ENCODE measurements at places on chromosomes 3 and 15.
A peak's percentile ranks its signal among the peaks of the same experiment; 100 is the strongest.

DNA sequence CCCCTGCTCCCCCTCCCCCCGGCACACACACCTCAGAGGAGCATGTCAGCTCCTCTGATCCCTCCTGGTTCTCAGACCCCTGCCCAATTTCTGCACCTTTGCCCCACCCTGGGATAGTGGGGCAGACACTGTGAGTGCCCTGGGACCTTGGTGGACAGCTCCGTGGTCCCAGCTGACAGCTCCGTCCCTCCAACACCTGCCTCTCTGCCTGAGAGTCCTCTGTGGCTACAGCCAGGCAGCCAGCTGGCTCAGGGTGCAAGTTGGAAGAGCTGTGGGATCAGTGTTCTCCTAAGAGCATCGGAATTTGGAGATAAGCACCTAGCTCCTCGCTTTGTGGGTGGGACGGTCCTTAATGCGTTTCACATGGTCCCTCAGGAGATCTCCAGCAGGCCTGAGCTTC is 43.7 kb upstream of the PGPEP1L start:
- DNase-seq: no peak

DNA sequence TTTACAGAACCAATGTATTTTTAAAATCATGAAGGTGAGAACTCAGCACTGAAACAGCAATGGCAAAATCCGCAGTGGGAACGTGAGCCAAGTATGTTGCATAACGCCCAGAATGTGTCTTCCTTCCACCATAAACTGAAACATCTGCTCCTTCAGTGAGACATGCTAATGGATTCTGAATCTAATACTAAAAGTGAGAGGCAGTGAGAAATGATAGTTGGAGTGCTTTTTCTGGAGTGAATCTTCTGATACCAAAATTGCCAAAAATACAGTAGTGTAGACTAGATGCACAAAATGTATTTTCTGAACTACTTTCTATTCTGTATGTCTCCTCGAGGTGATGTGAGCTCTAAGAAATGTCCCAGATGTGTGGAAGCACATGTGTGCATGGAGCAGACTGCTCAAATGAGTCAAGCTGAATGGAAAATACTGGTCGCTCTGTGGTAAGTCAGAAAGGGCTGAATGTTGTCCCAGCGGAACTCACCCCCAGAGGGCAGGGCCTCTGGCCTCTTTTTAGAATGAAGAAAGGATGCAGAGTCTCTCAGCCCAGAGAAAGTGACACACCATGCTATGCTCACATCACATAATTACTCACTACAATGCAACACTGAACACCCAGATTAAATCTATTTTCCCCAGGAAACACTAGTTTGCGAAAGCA is 73.0 kb downstream of the ATP10A start:
- peak; percentile 98 for DNase-seq

DNA sequence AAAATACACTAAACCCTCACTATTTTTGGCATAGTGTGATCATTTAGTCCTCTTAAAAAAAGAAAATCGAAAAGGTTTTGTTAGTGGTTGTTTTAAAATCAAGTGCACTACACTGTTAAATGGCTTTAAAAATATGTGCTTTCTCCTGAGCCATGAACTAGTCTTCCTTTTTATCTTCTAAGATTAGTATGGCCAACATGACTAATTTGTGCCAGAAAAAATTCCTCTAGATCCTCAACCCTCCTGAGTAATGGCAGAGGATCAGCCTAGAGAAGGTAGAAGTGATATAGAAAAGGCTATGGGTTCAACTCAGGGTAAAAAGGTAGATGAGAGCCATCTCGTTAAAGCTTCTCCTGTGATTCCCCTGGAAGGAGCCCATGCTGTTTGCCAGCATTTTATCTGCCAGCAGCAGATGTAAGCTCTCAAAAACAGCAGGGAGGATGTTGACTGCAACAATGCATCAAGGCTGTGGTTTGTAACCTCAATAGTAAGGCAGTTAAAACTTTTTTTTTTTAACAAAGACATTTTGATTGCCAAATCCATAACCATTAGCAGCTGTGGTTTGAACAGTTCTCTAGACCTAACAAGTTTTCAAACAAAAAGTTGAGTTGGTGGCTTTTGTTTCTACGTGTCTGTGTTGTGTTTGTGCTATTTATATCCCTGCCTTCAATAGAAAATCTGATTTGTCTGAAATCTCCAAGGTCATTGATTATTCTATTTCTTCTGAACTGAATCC is 30.2 kb upstream of the ZNF609 start:
- DNase-seq: peak; percentile 72

DNA sequence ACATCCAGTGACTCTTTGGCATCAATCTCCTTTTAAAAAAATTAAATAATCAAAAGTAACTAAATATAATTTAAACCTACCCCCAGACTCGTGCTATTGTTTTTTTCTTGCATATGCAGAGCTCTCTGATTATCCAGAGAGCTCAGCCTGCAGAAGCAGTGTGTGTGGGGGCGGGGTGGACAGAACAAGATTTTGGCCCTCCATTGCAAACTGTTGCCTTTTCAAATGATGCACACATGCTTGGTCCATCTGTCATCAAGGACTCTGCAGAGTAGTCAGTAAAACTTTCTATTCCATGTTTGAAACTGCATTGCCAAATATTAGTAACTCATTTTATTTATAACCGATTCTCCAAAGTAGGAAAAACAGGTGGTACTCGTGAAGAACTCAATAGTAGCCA is 28.6 kb upstream of the STXBP5L start:
- no peak for DNase-seq

GRCh38 chr3:71581457-71582035 is 2.0 kb downstream of the FOXP1 start:
- no peak for DNase-seq

- no peak for DNase-seq
Observed at GRCh38 chr3:150265305-150265704, 142.8 kb upstream of the TSC22D2 start.

DNA sequence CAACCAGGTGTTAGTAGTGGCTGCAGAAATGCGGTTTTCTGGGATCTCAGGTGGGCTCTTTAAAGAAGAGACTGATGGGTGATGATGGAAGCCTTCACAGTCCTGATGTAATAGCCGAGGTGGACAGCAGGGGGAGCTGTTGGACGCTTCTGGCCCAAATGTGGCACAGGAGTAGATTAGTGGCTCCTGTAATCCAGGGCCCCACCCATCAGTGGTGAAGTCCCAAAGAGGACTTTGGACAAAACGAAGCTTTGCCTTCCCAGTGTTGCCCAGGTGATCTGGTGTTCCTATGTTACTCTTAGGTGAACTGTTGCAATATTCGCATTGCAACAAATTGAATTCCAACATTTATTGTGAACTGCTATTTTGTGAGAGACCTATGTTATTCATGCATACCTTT is 31.8 kb upstream of the MYZAP start:
- peak; percentile 15 for DNase-seq

GRCh38 chr3:155441026-155441425 is 147.5 kb upstream of the STRIT1 start:
- DNase-seq: no peak

- DNase-seq: no peak
Observed at GRCh38 chr3:50612234-50612882, 784 bp upstream of the CISH start.

DNA sequence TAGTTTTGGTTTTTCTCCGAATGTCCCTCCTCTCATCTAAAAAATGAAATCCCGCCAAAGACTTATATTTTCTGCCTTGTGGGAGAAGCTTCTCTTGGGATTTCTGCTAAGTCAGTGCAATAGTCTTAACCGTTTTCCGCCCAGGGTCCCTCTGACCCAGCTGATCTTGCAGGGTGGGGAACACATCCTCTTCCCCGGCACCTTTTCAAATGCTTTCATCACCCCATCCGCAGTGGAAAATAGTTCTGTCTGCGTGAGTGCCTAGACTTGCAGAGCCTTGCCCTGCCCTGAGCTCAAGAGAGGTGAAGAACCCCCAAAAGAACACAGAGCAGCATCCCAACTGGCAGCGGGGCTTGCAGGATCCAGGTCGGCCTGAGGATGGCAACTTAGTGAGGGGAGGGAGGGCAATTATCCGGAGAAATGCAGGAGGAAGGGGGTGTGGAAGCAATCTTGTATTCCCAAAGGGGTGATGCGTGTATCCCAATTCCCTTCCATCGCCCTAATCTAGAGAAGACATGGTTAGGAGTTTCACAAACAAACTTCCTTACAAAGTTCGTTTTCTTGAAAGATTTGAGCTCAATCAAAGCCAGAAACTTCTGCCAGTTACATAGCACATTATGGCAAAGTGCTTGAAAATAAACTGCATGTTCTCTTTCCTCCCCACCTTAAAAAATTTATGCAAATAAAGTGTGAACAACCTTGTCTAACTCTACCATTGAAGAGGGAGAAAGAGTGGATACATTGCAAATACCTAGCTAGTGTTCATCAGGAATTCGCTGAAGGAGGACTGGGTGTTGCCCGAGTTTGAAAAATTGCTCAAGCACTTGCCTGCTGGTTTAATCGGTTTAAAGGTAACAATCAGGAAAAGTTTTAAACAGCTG is 79.9 kb downstream of the NR2F2 start:
- DNase-seq: no peak

GRCh38 chr3:74591946-74592345 is 22.5 kb downstream of the CNTN3 start:
- DNase-seq: no peak

GRCh38 chr15:42184296-42184695 is 23.8 kb downstream of the VPS39 start:
- no peak for DNase-seq

GRCh38 chr3:48013288-48013980 is 2.8 kb downstream of the MAP4 start:
- peak; percentile 76 for DNase-seq

- DNase-seq: peak; percentile 42
Observed at GRCh38 chr3:137105277-137105977, 147.6 kb downstream of the IL20RB start.

DNA sequence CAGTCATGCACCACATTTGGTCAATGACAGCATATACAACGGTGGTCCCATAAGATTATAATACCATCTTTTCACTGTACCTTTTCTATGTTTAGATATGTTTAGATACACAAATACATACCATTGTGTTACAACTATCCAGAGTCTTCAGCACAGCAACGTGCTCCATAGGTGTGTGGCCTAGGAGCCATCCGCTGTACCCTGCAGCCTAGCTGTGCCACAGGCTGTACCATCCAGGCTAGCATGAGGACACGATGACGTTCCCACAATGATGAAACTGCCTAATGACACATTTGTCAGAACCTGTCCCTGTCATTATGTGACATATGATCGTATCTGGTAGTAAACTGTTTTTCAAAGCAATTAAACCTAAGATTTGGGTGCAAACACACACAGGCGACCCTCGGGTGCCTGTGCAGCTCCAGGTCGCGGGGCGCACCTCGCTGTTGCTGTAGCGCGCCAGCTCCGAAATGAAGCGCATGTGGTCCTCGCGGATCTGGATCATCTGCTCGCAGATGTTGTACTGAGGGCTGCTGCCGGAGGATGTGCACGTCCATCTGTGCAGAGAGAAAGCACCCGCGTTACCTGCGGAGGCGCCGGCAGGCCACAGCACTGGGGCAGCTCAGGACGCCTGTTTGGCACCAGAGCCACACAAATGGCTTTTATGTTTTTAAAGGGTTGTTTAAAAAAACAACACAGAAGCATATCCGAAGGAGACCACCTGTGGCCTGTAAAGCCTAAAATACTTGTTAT is 48.2 kb downstream of the CYFIP1 start:
- no peak for DNase-seq

- DNase-seq: no peak
Observed at GRCh38 chr3:175941352-175941751, 1082.2 kb downstream of the NAALADL2 start.

DNA sequence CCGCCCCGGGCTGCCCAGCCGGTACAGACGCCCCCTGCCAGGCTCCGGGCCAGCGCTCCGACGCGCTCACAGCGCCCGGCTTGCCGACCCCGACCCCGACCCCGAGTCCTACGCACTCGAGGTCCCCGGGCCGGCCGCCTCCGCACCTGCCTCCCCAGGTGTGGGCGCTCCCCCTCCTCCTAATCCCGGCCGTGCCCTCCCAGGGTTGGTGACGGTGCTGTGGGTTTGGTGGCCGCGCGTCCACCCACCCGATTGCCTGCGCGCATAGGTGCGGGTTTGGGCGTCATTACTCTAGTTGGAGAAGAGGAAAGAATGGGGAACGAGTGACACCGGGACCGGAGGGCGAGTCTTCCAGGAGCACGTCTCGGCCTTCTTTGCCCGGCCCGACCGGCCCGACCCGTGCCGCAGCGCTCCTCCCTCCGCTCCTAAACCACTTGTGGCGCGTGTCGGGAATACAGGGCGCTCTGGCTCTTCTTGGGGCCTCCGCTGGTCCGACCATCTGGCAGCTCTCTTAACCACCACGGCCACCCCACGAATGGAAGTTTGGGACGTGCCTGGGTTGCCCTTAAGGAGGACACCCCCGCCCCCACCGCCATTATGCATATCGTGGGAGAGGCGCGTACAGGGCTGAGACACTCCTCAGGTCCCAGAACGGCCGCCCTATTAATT is 810 bp upstream of the THRB start:
- no peak for DNase-seq

GRCh38 chr3:160569894-160570652 is 4.7 kb upstream of the KPNA4 start:
- no peak for DNase-seq
